ENCODE measurements at places on chromosomes 7 and 10.

GRCh38 chr7:25726170-25726780 lies 425.7 kb upstream of the NFE2L3 start:
- DNase-seq = no peak

- DNase-seq = peak; percentile 49
These were observed 7.7 kb upstream of the COBL start for GRCh38 chr7:51324206-51324898.

GRCh38 chr7:142300689-142301088 lies 42.8 kb upstream of the PRSS58 start:
- DNase-seq = peak; percentile 11

DNA sequence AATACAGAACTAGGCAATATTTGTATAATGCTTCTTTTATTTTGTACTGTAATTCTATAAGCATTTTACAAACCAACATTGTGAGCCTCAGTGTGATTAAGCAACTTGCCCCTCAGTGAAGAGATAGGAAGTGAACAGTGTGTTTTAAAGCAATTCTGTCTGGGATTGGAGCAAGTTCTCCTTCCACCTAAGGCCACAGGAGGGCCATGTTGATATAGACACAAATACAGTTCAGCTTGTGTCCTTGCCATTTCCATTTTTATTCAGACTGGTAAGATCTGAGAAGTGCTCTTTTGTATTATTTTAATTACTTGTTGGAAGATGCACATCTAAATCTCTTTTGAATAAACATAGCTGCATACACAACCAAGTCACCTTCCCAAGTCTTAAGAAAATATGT lies 416.3 kb upstream of the COBL start:
- no peak for DNase-seq

DNA sequence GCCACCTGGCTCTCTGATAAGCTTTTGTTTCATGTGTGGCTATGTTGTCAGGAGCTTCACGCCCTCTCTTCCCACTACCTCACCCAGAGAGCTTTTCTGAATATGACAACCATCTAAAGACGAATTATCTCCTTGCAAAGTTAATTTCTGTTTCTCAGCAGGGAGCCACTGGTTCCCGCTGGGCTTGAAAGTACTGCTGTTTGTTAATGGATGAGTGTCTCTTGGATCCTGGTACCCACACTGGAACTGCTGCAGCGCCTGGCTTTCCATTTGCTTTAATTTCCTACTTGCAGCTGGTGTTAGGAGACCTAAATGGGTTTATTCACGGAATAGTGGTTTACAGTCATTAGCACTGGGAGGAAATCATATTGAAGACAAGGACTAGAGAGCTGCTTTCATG lies 267.9 kb upstream of the LRGUK start:
- DNase-seq = no peak

GRCh38 chr10:43124094-43124521 lies 14.1 kb upstream of the CSGALNACT2 start:
- DNase-seq = no peak

GRCh38 chr10:100733329-100733728 lies 12.1 kb upstream of the PAX2 start:
- no peak for DNase-seq

- DNase-seq = no peak
These were observed 552 bp downstream of the MKX start for GRCh38 chr10:27744802-27745731.

DNA sequence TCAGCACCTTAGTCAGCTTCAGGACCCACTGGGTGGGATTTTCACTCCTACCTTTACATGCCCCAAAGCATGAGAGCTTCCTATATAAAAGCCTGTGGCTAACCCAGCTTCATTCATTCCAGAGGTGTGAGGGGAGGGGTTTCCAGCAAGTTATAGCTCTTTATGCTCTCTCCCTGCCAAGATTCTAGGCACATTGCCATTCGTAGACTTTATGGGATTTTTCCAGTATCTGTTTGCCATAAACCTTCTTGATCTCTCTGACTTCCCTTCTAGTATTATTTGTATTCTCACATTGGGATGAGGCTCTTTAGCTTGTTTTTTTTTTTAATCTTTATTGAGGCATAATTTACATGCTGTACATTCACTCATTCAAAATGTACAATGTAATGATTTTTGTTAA lies 67.5 kb downstream of the POU6F2 start:
- DNase-seq = no peak

DNA sequence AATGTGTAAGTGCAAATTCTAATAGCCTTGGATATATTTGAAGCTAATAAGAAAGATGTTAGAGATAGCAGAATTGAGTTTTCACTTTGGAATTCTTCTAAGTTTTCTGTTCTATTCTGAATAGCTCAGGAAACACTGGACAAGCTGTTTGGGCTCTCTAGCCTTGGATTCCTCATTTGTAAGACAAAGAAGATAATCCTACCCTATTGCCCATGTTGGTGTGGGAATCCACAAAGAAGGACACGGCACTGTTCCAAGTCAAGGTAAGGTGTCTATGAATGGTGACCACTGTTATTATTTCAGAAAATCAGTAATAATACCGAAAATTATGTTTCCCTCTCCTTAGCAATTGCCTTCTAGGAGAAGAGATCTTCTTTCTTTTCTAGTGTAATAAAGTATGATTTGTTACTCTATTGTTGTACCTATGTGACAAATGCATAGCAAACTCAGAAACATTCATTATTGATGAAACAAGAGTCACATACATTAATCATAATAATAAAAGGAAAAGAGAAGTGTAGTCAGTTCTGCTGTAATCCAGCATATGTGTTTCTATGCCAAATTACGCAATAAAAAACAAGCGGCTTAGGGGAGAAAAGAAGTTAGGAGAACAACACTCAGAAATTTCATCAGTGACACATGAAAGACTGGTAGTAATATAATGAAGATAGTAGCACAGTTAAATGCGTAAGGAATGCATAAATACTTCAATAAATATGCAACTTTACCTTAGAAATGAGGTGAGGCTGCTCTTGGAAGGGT lies 1012.3 kb upstream of the PHF14 start:
- no peak for DNase-seq

DNA sequence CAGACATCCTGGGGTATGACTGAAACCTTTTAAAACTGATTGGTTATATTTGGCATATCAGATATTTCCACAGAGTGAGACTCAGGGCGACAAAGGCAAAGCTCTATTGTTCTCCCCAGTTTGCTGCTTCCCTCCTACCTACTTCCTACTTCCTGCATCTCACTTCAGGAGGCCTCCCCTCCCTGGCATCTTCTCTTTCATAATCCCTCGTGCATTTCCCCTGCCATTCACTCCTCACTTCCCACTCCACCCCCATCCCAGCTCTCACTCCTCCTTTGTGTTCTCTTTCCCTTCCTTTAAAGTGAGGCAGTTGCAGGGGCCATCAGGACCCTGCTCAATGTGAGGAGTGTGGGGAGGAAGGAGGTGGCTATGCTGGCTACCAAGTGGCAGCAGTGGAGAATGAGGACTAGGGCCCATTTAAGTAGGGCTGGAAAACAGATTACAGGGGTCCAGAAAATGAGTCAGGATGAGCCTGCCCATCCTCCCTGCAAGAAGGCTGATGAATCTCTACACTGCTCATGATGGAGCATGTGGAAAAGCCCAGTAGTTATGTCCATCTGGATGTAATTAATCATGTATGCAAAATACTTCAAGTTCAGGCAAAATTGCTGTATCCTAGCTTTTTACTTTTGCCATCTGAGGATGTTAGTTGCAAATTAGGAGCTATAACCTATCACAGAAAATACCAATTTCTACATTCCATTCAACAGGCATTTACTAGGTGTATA lies 311.8 kb upstream of the IMMP2L start:
- no peak for DNase-seq

DNA sequence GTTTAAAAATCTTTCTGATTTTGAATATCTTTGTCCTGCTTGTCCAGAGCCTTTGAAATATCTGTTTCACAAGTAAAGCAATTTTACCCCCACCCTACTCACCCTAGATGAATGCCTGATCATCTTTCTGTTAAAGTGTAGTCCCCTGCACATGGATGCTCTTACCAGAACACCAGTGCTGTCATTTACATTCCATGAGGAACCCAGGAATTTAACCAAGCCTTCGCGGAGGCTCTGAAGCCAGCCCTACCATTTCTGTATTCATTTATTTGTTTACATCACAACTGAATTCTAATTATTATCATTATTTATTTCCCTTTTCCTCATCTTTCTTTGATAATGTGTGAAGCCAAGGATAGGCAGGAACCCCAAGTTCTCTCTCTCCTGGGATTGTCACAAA lies 167.8 kb upstream of the MYO3A start:
- DNase-seq = no peak

GRCh38 chr10:105183536-105183935 lies 542.4 kb downstream of the SORCS3 start:
- no peak for DNase-seq

GRCh38 chr10:26486990-26487850 lies 49.1 kb downstream of the APBB1IP start:
- DNase-seq = peak; percentile 76

DNA sequence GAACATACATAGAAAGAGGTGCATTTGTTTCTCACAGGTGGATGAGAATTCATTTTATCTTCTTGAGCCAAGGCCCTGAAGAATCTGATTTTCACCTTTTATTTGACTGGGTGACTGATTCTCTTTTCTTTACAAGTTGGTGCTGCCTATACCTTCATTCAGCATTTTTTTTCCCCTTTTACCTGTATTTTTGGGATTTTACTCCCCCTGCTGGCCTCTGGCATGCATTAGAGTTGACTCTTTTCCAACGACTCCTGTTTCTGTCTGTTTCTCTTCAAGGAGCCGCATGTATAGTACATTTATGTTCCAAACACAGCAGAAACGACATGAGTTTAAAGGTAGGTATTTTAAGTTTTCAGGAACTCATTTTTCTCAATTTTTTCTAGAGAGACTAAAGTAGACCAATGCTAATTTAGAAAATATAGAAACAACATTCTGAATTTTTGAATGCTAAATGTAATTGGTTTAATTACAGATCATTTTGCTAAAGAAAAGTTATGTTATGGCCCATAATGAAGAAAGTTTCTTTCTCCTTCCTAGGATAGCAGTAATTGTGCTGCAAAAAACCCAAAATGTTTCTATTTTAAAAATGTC lies 149.8 kb upstream of the HDAC9 start:
- peak; percentile 20 for DNase-seq

DNA sequence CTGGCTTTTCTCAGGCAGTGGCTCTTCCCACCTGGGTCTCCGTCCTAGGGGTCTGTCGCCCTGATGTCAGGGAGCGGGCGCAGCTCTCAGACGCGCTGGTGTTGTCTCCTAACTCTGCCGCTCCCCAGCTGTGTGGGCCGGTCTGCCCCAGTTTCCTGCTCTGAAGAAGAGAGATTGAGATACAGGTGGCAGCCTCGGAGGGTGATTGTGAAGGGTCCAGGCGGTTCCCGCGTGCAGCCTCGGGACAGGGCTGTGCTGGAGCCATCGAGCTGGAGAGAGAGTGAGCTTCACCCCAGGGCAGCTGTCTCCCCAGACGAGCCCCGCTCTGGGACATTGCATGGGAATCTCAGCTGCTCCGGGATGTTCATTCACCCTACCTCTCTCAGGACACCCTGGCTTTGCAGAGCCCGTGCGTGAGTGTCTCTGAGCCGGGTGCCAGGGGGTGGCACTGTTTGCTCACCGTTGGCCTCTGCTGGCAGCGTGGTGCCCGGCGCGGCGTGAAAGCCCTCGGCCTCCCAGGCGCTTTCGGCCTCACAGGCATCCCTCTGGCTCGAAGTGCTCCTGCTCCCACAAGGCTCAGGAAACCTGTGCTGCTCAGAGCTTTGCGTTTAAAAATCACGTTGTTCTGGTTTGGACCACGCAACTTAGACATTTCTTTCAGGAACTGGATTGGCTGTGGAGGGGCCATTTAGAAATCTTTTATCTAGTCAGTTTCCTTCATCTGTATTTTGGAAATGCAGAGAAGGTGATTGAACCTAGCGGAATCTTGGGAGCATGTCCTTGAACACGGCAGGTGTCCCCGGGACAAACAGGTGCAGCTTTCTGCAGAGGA lies 33.8 kb upstream of the ZFAND2A start:
- peak; percentile 76 for DNase-seq

DNA sequence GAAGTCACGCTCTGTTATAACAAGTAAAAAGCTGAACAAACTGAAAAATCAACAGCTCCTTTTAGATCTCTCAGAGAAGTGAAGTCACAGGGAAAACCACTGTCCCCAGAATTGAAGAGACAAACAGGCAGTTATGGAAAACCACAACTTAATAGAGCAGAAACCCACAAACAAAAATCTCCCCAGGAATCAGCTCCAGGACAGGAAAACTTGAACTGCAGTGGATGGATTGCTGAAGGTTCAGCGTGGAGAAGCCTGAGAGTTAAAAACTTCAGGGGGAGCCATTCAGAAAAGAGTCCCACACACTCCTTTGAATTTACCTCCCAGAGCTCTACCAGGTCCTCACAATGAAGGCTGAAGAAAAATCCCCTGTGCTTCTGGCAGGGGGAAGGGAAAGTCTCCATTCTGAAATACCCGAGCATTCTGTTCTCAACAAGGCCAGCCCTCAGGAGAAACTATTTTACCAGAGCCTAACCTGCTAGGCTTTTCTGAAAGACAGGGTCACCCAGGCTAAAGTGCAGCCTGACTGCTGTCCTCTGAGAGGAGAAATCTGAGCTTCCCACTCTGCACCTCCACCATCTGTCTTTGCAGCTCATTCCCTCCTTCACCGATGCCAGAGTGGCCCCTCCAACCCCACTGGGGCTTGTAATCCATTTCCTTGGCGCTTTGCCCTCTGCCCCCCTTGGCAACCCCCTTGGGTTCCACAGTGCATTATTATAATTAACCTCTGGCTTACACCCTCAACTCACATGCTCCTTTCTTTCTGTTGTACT lies 65.0 kb upstream of the CCNY start:
- DNase-seq = no peak

- DNase-seq = peak; percentile 66
These were observed 719 bp downstream of the DPY19L1 start for GRCh38 chr7:35036361-35037171.

- DNase-seq = no peak
These were observed 109.3 kb downstream of the CPEB3 start for GRCh38 chr10:92181575-92181974.

GRCh38 chr7:91348711-91349110 lies 84.5 kb downstream of the FZD1 start:
- no peak for DNase-seq

DNA sequence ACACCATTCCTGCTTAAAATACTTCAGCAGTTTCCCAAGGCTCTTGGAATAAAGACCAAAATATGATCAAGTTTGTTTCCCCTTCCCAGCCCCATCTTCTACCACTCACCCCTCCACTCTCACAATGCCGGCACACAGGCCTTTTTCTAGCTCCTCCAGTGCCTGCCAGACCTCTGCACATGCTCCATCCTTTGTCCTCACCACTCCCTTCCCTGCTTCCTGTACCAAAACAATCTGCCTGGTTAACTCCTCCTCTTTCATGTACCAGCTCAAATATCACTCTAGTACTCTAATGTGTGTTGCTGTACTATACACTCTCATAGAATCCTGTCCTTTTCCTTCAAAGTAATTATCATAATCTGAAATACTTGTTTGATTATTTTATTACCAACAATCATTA lies 19.4 kb downstream of the SCRN1 start:
- DNase-seq = no peak

DNA sequence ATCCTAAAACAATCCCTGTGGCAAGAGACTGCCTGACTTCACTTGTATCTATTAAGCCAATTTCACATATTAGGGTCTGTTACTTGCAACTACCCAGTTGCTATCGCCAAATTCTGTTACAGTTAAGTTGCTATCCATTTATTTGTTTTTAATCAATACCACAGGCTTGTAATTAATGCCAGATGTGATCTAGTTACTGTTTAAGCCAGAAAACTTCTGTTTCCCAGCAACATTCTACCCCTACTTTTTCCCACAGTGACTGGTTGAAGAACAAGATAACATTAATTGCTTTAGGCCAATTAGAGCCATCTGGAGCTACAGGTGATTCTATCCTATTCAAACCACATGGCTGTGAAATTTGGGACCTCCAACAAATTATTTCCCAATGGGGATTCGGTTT lies 131.3 kb downstream of the ALOX5 start:
- DNase-seq = no peak

GRCh38 chr10:99711129-99711719 lies 20.7 kb downstream of the COX15 start:
- DNase-seq = peak; percentile 34

All from urothelium cell line (cell line).